ENCODE measurements at places on chromosomes 1 and 21. TPM values are rescaled to one million over a fixed set of nuclear protein-coding genes. Genes with fewer than 3 reads are reported as not detected.

The DNASE2B gene
- 0.22 TPM for total RNA-seq

The LDLRAD2 gene
- total RNA-seq: 0.79 TPM

The KCNK1 gene
- total RNA-seq: 10.5 TPM

The NBPF19 gene
- 21.9 TPM for total RNA-seq

The MROH9 gene
- total RNA-seq: 0.06 TPM

The KCNN3 gene
- total RNA-seq: 12.9 TPM

Measured in spinal cord (tissue), 10 donors.